ENCODE measurements at places on chromosomes 12 and 14.

GRCh38 chr12:89390802-89391673, 38.7 kb upstream of the DUSP6 start:
- peak; percentile 30 for DNase-seq

GRCh38 chr14:74571901-74572725, 39.9 kb downstream of the LTBP2 start:
- DNase-seq = peak; percentile 100

DNA sequence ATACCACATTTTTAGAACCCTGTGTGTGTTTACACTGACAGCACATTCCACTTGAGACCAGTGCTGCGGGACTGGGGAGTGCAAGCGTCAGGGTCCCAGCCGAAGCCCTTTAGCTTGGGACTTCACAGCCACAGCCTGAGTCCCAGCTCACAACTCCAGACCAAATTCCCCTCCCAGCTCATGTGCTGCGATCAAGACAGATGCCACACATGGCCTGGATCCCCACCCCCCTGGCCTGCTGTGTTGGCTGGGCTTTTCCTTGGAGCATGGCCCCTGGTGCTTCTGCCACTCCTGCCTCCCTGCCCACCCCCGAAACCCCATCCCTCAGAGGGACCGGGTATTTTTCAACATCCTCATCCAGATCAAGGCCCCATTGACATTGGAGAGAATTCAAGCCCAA, 63.7 kb downstream of the WDR20 start:
- no peak for DNase-seq

GRCh38 chr12:9756706-9757105, 4.0 kb downstream of the CD69 start:
- DNase-seq = no peak

GRCh38 chr14:92253381-92253894, 69.5 kb upstream of the SLC24A4 start:
- DNase-seq = no peak

- DNase-seq = no peak
Observed at GRCh38 chr14:35956376-35957085, 130.4 kb downstream of the BRMS1L start.

GRCh38 chr14:58765418-58765831, 127.7 kb downstream of the DACT1 start:
- DNase-seq = no peak

GRCh38 chr12:42804928-42805327, 215.4 kb upstream of the PRICKLE1 start:
- no peak for DNase-seq

GRCh38 chr12:84738481-84738972, 174.1 kb downstream of the SLC6A15 start:
- DNase-seq = peak; percentile 68

DNA sequence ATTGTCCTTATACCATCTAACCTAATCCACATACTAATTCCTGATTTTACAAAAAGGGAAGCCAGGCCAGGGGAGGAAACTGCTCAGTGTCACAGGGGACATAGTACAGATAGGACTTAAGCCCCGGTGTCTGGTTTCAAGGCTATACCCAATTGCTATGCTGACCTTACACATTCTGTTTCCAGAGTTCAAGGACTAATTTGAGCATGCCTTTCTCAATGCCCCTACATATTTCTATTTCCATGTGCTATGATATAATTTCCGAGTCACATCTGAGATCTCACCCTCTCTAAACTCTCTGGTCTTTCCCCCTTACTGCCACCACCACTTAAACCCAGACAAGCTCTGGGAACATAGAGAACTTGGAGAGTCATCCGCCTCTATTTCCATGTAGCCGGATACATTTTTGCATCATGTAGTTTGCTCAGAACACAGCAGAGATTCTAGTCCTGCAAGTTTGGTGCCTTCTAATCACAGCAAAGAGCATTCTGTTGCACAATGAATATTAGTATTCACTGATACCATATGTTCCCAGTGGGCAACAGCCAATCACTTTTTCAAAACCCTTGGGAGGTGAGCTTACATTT, 34.2 kb downstream of the PPM1H start:
- DNase-seq = no peak

DNA sequence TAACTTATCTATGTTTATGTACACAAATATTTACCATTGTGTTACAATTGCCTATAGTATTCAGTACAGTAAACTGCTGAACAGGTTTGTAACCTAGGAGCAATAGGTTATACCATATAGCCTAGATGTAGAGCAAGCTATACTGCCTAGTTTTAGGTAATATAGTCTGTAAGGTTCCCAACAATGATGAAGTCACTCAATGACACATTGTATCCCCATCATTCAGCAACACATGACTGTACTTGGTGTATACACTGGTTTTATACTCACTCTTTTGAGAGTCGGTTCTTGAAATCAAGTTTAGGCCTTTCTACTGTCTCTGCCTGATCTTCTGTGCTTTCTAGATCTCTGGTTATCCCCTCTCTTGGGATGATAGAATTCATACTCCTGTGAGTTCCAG, 5.5 kb downstream of the RNASE1 start:
- DNase-seq = no peak

GRCh38 chr12:125145196-125145595, 80.0 kb downstream of the AACS start:
- no peak for DNase-seq

DNA sequence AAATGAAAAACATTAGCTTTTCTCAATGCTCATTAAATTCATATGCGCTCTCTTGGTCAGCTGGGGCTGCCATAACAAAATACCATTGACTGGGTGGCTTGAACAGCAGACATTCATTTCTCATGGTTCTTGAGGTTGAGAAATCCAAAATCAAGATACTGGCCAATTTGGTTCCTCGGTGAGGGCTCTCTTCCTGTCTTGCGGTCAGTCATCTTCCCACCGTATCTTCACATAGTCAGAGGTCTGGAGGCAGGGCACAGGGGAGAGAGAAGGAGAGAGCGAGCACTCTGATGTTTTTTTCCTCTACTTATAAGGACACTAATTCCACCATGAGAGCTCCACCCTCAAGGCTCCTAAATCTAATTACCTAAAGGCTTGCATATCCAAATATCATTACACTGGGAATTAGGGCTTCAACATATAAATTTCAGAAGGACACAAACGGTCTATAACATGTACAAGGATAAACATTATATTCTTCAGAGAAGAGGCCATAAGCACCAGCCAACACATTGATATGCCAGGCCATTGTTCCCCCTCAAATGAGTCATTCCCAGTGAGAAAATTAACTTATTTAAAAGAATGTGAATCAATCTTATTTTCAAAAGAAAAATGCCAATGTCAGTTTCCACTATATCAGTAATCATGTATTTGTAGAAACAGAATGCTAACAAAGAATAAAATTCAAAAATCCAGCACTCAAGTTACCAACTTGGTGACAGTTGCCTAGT, 152.2 kb downstream of the BTG1 start:
- DNase-seq = no peak

DNA sequence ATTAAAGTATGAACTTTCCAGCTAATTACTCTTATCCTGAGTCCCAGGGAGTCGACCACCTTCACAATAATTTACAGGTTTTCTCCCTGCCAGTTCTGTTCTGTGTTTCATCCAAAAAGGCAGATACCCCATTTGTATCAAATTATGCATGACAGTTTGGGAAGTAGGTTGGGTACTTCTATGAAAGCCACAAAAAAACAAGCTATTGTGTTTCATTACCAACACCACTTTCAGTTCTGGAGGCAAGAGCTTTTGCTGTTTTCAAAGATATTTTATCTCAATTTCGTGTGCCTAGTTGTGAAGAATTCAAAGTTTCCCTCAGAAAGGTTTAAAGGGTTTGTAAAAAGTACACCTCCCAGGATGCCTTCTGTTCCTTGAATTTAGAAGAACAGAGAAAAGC, 557.4 kb downstream of the FLRT2 start:
- no peak for DNase-seq

DNA sequence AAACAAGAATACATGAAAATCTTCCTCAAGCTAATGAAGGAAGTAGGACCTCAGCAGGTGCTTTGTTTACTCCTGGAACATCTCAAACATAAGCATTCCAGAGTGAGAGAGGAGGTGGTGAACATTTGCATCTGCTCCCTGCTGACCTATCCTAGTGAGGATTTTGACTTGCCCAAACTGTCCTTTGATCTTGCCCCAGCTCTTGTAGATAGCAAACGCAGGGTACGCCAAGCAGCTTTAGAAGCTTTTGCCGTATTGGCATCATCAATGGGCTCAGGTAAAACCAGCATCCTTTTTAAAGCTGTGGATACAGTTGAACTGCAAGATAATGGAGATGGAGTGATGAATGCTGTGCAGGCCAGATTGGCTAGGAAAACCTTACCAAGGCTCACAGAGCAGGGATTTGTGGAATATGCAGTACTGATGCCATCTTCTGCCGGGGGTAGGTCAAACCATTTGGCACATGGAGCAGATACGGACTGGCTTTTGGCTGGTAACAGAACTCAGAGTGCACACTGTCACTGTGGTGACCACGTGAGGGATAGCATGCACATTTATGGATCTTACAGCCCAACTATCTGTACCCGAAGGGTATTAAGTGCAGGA, 1.9 kb downstream of the TOGARAM1 start:
- DNase-seq = no peak

DNA sequence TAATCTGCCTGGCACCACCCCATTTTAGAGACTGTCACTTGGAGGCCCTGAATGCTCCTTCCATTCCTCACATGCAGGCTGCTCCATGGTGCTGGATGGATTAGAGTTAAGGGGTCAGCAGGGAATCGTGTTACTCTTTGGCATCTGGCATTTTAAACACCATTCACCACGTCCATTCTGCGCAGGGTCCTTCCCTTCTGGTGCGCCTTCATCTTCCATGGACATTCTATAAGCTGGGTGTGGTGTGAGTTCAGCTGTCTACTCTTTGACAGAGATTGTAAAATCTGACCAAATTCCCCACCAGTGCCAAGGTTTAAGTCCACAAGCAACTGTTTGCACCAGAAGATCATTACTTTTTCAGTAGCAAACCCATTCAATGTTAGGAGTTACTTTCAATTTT, 47.8 kb downstream of the GIT2 start:
- DNase-seq = no peak

- DNase-seq = no peak
Observed at GRCh38 chr12:92921877-92922276, 7.2 kb downstream of the EEA1 start.

DNA sequence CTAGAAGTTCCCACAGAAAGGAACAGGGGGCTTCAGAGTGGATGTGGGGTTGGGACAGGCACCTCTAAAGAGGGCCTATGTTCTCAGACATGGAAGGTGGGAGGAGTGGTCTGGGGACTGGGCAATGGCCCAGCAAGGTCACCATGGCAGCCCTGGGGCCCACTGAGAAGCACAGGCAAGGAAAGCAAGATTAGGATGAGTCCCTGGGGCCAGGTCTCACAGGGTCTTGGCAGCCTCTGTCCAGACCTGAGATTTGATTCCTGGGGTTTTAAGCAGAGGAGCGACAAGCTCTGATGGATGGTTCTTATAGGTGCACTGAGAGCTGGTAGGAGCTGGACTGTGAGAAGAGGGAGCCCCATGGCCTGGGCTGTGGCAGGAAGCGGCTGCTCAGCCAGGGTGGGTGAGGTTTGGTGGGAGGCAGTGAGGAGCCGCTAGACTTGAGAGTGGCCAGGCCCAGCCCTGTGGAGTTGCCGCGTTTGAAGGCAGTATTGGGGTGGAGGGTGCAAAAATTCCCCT, 44.0 kb downstream of the DLK1 start:
- no peak for DNase-seq

GRCh38 chr14:90194706-90195105, 61.6 kb upstream of the PSMC1 start:
- DNase-seq = no peak

DNA sequence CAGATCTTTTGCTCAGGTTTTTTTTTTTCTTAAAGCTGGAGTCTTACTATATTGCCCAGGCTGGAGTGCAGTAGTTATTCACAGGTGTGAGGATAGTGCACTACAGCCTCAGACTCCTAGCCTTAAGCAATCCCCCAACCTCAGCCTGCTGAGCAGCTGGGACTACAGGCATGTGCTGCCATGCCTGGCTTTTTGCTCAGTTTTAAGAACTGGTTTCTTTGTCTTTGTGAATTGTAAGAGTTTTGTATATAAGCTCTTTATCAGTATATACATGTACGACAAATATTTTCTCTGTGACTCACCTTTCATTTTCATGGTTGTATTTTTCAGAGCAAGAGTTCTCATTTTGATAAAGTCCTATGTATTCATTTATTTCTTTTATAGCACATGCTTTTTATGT, 33.3 kb upstream of the C2CD5 start:
- DNase-seq = no peak

DNA sequence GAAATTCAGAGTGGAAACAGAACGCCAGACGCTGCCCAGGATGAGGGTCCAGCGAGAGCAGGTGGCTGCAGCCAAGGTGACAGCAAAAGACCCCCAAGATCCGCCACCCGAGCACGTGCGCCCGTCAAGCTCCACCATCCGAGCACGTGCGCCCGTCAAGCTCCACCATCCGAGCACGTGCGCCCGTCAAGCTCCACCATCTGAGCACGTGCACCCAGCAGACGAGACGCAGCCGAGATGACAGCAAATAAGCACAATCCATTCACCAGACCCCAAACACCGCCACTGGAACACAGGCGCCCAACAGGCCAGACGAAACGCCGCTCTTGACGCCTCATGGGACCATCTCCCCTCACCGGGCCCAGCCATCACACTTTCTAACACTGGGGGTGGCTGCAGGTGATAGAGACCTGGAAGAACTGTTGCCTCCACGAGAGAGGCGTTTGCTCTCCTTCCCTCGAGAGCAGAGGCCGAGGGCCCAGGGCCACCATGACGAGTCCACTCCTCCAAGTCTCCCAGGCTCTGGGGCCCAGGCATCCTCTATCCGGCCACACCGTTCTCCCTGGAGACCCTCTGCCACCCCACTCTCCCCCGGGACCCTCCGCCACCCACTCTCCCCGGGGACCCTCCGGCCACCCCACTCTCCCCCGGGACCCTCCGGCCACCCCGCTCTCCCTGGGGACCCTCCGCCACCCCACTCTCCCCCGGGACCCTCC, 62.1 kb upstream of the GALNT9 start:
- DNase-seq = no peak

GRCh38 chr12:116684891-116685290, 53.0 kb downstream of the SPRING1 start:
- DNase-seq = no peak

DNA sequence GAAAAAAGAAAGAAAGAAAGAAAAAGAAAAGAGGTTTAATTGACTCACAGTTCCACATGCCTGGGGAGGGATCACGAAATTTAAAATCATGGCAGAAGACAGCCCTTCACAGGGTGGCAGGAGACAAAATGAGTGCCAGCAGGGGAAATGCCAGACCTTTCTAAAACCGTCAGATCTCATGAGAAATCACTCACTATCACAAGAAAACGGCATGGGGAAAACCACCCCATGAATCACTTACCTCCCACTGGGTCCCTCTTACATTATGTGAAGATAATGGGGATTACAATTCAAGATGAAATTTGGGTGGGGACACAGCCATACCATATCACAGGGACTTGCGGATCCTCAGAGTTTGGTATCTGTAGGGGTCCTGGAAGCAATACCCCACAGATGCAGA, 16.3 kb upstream of the EGLN3 start:
- DNase-seq = no peak

GRCh38 chr14:99263564-99264330, 8.2 kb downstream of the BCL11B start:
- no peak for DNase-seq

GRCh38 chr12:9662488-9662887, 7.0 kb upstream of the CLEC2D start:
- no peak for DNase-seq
